ENCODE measurements at places on chromosomes 7 and 10. TPM values are rescaled to one million over a fixed set of nuclear protein-coding genes. Genes with fewer than 3 reads are reported as not detected.

DNA sequence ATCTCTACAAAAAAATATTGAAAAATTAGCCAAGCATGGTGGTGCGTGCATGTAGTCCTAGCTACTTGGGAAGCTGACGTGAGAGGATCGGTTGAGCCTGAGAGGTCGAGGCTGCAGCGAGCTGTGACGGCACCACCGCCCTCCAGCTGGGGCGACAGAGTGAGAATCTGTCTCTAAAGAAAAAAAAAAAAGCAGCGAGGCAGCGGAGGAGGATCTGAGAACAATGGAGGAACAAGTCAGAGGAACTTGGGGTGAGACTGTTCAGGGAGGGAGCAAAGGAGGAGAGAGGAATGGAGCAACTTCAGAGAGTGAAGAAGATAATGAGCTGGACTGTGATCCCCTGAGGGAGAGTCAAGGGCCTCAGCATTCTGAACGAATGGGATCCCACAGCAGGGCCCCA is 85.4 kb downstream of the MKX start:
- no peak for DNase-seq

GRCh38 chr10:21526188-21526859 is 842 bp upstream of the SKIDA1 start:
- DNase-seq = peak; percentile 63

DNA sequence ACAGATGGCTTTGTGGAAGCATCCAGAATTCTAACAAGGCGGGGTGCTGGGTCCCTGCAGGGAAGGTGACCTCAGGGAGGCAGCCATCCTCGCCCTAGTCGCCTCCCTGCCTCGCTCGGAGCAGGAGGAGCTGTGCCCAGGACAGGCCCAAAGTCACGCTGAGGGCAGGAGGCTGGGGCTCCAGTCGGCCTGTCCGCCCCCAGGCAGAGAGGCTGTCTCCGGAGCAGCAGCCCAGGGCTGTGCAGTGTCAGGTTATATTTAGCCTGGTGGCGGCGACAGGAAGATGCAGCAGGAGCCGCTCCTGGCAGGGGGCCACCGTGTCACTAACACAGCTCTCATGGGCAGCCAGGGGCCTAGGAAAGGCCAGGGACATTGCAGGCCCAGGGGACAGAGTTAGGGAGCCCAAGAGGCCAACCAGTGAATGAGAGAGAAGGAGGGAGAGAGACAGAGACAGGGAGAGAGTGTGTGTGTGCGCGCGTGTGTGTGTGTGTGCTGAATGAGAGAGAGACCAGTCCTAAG is 13.5 kb downstream of the KCNH2 start:
- no peak for DNase-seq

DNA sequence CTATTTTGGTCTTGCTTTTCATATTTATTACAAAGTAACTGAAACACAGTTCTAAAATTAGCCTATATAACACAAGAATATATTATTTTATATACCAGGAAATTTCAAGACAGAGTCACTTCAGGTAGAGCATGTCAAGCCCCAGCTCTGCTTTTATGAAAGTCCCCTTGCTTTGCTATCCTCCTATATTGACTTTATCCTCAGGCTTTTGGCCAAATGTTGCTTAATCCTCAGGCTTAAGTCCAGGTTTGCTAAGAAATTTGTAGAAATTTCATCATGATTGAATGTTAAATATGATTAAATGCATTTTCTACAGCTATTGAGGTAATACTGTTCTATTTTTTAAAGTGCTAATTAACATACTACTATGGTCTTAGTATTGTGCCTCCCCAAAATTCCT is 227.6 kb downstream of the FZD1 start:
- DNase-seq = no peak

DNA sequence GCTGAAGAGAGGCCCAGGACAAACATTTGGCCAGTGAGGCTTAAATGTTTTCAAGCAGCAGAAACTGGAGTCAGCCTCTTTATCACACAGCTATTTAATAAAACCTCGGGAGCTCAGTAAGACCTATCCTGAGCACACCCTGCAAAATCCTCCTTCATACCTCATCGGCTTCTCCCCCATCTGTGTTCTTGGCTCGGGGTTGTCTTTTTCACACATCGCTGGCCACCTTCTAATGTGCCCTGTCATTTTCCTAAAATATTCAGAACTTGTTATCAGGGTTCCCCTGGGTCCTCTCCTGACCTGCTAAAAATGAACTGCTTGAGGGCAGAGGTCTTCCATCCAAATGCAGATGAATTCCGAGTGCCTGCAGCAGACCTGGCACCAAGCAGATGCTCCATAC is 310.3 kb upstream of the AKR1E2 start:
- no peak for DNase-seq

GRCh38 chr10:63627881-63628296 is 106.7 kb downstream of the REEP3 start:
- DNase-seq = no peak

DNA sequence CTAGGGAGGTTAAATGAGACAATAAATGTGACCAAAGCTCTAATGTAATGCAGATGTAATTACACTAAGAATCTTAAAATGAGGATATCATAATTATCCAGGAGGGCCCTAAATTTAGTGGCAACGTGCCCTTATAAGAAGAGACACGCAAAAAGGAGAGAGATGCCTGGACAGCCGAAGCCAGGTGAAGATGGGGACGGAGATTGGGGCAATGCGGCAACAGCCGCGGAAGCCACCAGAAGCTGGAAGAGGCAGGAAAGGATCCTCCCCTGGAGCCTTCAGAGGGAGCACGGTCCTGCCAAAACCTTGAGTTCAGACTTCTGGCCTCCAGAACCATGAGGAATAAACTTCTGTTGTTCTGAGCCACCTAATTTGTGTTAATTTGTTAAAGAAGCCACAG is 25.3 kb upstream of the C10orf71 start:
- DNase-seq = no peak

Gene SLC39A12
- not detected for total RNA-seq

Gene SPDYE11
- total RNA-seq = not detected

DNA sequence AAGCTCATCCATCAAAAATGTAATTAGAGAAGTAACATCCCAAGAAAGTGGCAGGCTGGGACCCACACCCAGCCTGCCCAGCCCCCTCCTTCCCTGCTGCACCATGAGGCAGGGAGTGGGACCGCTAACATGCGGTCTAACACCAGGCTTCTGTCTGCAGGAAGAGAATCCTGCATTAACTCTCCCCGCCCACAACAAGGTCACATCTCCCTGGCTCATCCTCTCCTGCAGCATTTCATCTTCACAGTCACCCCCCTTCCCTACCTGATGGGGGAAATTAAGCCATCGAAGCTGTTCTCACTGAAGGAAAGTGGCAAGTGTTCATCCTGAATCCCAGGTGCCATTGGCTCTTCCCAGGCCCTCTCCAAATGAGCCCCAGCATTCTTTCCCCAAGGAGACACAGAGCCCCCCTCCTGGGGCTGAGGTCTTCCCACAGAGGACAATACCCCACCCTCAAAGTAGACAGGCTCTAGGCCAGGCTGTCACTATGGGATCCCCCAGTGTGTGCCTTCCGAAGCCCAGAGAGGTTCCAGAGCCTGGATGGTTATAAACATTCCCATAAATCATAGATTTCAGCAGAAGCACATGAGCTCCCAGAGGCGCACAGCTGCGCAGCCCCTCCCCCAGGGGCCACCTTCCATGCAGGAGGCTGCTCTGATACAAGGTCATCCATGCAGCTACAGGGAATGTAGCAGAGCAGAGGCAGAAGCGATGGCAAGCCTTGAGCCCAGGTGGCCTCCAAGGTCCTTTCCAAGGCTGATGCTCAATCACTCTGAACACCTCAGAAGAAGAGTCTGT is 148.0 kb downstream of the OAT start:
- DNase-seq = no peak

GRCh38 chr10:97494151-97494550 is 4.1 kb downstream of the MMS19 start:
- DNase-seq = no peak

DNA sequence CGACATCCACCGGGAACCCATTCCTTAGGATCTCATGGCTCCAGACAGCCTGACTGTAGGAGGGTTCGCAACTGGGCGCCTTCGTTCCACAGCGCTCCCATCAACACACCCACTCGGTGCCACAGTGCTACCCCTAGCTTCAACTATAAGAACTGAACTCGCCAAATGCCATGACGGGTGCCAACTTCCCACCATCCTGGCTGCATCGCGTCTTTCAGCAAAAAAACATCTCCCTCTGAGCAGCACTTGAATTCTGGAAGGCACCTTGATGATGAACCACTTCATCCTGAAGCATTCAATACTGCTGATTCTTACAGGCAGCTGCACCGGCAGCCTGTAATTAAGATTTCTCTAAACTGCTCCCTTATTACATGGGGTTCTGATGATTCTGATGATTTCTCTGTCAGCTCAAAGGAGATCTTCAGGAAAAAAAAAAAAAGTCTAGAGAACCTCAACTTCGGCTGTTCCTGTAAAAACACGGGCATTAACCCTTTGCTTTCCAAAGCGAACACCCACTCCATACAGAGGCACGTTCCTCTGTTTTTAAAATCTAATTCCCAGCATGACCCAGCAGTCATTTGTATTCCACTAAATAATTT is 1.3 kb downstream of the CYTH3 start:
- peak; percentile 86 for DNase-seq

- DNase-seq = peak; percentile 64
Measured at GRCh38 chr7:51075681-51076580, 240.7 kb downstream of the COBL start.

Gene ITPRID1
- 0.39 TPM for total RNA-seq

Gene FUOM
- 4.7 TPM for total RNA-seq

DNA sequence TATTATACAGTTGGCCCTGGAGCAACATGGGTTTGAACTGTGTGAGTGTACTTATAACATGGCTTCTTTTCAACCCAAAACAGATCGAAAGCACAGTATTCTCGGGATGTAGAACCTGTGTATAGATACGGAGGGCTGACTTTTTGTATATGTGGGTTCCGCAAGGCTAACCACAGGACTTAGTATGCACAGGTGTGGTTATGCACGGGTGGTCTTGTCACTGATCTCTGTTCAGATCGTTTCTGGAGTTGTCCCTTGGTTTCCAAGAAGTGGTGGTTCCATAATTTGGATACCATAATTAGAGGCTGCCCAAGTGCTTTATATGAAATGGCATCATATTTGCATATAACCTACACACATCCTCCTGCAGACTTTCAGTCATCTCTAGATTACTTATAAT is 10.9 kb upstream of the BHLHA15 start:
- DNase-seq = no peak

GRCh38 chr7:132347123-132347522 is 229.1 kb downstream of the PLXNA4 start:
- no peak for DNase-seq

Gene NKX1-2
- 0.02 TPM for total RNA-seq

Gene GSTO2
- not detected for total RNA-seq

Gene AKR1D1
- not detected for total RNA-seq

Gene CALD1
- 152 TPM for total RNA-seq

Gene GATA3
- total RNA-seq = 0.21 TPM

Gene FMC1
- total RNA-seq = 21.0 TPM

- peak; percentile 29 for DNase-seq
Measured at GRCh38 chr10:27529010-27529783, 25.1 kb downstream of the RAB18 start.

- DNase-seq = no peak
Measured at GRCh38 chr10:3126249-3126648, 46.3 kb downstream of the PITRM1 start.

- no peak for DNase-seq
Measured at GRCh38 chr7:8114175-8114574, 145.6 kb downstream of the GLCCI1 start.

DNA sequence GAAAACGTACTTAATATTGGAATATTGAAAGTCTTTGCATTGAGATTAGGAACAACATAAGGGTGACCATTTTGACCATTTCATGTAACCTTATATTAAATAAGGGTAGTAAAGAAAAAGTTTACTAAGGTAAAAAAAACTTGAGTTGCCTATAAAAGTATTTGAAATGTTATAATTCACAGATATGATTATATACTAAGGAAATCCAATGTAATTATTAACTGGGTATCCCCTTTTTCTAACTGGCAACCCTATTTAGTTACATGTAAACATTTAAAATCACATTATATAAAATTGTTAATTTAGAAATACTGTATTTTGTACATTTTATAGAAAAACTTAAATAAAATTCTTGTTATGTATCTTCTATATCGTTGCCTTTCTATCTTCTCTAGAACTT is 64.2 kb downstream of the TRIM24 start:
- DNase-seq = no peak

Gene MOGAT3
- total RNA-seq = not detected

DNA sequence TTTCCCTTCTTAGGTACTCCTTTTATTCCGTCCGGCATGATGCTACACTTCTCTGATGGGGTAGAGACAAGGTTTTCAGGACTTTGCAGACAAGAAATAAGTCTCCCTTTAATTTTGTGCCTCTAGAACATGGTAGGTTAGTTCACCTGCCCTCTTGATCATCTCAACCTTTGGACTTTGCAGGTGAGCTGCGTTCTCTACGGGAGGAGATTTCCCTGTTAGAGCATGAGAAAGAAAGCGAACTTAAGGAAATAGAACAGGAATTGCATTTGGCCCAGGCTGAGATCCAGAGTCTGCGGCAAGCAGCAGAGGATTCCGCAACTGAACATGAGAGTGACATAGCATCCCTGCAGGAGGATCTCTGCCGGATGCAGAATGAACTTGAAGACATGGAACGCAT is 9.2 kb downstream of the CCDC136 start:
- DNase-seq = no peak

Gene CNTNAP2
- total RNA-seq = 2.8 TPM

GRCh38 chr7:7104314-7104698 is 78.0 kb upstream of the C1GALT1 start:
- DNase-seq = no peak

DNA sequence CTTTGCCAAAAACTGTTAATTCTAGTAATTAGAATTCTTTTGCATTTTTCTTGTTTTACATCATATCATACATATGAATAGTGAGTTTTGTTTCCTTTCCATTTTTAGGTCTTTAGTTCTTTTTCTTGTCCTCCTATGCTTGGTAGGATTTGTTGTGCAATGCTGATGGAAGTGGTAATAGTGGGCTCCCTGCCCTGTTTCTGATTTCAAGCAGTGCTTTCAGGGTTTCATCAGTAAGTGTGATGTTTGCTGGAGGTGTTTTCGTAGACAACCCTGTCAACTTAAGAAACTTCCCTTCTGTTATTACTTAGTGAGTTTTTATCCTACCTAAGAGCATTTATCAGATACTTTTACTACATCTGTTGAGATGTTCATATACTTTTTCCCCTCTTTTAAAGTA is 50.5 kb downstream of the CSGALNACT2 start:
- DNase-seq = no peak

DNA sequence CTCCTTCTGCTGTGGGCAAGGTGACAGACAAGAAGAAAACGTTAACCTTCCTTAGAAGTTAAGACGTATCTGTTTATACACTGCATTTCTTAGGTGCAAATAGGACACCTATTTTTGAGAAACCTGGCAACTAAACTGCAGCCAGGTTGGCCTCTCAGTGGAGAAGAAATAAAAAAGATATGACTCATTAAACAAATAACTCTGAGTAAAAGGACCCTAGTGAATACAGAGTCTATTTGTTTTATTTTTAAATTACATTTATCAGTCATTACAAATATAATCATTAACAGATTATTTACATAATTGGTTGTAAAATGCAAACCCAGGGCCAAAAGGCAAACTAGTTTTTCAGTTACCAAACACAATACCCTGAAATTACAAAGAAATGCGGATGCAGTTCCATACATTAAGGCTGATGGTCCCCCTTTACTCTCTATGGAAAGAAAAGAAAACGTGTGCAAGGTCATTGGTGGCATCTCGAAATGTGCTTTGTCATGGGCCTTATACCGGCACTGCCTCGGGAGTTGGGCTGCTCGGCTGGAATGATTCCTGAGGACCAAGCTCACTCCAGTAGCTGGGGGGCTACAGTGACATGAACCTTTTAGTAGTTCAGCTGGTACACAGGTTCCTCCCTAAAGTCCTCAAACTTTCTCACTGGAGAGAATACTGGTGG is 38.4 kb downstream of the ADRB1 start:
- DNase-seq = no peak

- DNase-seq = no peak
Measured at GRCh38 chr10:14023673-14024328, 306.9 kb downstream of the FRMD4A start.

All from H4 (cell line).